D721Med (cell line): ENCODE measurements at places on chromosomes 1 and 21.

- no peak for DNase-seq
Observed at GRCh38 chr1:58570817-58571216, 6.2 kb downstream of the TACSTD2 start.

DNA sequence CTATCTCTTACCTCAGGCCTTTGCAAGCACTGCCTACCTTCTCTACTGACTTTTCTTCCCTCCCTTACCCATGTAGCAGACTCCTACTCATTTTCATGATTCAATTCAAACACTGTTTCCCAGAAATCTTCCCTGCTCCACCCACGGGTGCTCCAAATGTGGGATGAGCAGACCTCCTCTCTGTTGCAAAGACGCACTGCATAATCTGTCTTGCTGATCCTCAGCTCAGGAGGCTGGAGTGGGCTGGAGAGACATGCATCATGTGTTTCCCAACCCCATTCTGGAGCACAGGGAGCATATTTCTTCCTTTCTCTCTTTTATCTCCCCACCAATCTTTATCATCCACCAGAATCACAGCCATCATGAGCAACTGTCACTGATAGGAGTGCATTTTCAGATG lies 459.9 kb upstream of the NFIA start:
- DNase-seq, result no peak

- no peak for DNase-seq
Observed at GRCh38 chr1:21229246-21230000, 52.7 kb upstream of the EIF4G3 start.

DNA sequence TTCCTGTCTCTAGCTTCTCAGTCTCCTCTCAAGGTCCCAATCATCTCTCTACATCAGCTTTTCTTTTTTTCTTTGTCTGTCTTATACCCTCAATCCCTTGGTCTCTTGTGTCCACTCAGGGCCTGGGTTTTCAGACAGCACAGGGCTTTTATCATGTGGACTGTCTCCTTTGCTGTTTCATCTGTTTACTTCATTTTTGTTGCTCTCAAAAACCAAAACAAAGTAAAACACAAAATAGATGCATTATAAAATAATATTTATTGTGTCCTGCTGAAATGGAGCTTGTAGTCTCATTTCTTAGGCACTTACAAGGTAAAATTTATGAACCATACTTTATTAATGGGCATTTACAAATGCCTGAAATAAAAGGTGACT lies 17.8 kb upstream of the SLAMF6 start:
- DNase-seq, result no peak

GRCh38 chr21:40016234-40016633 lies 149.0 kb downstream of the PCP4 start:
- DNase-seq, result no peak

- DNase-seq, result no peak
Observed at GRCh38 chr1:224459966-224460365, 25.4 kb upstream of the WDR26 start.

- DNase-seq, result no peak
Observed at GRCh38 chr1:44315521-44315920, 39.5 kb downstream of the ERI3 start.

DNA sequence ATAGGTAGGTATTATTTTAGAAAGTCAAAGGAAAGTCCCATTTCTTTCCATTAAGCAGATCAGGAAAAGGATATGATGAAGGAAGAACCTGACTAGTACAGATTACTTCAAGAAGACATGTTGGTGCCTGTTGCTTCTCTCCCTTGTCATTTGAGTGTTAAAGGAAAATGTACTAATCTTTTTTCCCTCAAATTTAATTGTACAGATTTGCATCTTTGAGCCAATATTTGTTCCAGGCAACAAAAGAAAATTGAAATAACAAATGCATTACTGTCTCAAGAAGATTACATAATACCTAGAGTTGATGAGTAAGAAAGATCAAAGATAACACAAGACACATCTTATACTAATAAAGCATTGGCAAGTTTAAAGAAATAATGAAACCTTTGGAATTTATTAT lies 566.9 kb upstream of the ZP4 start:
- no peak for DNase-seq

DNA sequence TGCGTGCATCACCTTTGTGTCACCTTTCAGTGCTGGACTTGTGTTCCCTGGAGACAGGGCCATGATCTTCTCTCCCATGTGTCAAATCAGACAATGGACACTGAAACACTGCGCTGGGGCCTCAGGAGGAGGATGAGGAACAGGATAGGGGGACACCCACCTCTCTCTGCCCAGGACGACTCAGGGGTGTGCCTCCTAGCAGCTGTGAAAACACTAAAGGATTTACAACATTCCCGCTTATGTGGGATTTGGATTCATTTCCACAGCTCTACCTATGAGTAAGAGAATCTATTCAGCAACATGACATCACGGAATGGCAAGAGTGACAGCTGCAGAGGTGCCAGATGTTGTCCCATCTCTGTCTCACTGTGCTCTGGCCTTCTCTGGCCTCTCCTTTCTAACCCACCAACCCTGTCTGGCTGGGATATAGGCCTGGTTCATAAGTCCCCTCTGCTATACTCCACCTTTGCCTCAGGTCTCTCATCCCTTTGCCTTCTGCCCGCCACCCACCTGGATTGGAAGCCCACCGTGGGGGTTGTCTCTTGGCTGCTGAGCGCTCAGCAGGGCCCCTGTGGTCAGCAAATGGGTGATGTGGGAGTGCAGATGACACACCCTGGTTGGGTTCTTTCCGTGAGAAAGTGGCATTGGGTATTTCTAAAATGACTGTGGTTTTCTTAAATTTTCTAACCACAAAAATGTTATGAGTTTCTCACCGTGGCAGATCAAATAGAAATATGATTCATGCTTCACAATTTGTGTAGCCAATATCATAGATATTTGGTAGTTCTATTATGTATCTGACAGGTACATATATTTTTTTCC lies 47.1 kb upstream of the TLR5 start:
- no peak for DNase-seq

DNA sequence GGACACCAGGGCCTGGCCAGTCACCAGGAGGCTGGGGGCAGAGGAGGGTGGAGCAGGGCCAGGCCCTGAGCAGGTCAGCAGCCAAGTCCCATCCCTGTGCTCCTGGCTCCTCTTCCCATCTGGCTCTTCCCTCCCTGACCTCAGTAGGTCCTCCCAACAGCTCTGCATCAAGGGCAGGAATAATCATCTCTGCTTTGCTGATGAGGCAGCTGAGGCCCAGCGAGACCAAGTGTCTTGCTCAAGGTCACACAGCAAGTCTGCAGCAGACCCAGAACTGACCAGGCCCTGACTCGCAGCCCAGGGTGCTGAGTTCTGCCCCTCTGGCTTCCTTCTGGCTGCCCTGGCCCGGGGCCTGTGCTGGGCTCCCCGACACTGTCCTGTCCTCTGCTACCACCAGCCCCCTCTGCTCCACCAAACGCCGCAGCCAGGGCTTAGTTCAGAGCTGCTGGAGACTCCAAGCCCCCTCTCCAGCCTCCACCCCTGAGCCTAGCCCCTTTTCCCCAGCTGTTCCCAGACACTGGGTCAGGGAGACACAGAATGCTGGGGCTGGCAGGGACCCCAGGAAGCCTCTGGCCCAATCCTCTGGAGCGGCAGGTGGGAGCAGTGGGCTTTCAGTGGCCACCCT lies 224.9 kb downstream of the PTPRU start:
- no peak for DNase-seq

- DNase-seq, result no peak
Observed at GRCh38 chr1:16605532-16606505, 7.5 kb downstream of the NBPF1 start.

GRCh38 chr1:3462356-3463012 lies 8.0 kb downstream of the ARHGEF16 start:
- DNase-seq, result no peak

DNA sequence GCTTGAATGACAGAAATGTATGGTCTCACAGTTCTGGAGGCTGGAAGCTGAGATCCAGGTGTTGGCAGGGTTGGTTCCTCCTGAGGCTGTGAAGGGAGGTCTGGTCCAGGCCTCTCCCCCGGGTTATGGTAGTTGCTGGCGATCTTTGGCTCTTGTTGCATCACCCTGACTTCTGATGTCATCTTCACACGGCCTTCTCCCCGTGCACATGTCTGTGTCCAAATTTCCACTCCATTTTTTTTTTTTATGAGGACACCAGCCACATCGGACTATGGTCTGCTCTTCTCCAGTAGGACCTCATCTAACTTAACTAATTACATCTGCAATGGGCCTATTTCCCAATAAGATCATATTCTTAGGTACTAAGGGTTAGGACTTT lies 232.2 kb downstream of the KCNJ6 start:
- DNase-seq, result no peak

DNA sequence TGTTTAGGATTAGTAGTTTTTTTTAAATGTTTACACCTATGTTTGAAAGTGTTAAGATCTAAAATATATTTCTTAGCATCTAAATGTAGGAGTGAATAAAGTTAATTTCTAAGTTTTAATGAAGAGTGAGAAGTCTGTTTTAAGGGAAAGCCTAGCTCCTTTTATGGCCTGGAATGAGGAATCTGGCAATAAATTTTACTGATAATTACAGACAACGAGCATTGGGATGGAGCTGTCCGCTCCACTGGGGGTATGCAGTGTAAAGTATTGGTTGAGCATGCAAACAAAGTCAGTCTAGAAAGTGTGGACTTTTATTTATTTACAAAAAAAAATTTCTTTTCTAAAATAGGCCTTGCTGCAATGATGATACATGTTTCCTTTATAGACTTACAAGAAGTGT lies 19.0 kb downstream of the CLIC6 start:
- DNase-seq, result no peak

GRCh38 chr1:206970446-206970845 lies at the start of gene FCAMR:
TSS of gene FCAMR (minus strand) at chr1:206970460. CDS start at chr1:206970125, 335 bp downstream.
- no peak for DNase-seq

- DNase-seq, result no peak
Observed at GRCh38 chr21:31564439-31564838, 95.1 kb upstream of the SOD1 start.

- DNase-seq, result no peak
Observed at GRCh38 chr1:246320286-246320685, 186.8 kb downstream of the SMYD3 start.

DNA sequence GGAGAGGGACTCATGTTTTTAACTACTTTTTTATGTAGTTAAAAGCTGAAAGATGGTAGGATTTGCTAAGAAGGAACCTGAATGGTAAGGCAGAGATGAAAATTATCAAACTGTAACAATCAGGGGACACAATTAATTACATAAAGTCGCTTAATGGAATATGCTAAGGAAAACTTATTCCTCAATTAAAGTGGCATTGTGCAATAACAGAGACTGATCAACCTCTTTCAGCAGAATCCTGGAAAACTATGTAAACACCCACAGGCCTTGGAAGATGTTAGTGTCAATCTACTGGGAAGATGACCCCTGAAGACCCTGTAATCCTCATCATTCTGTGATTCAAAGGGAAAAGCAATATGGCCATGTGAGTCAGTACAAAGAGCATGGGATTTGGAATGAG lies 46.8 kb upstream of the NPL start:
- no peak for DNase-seq

- no peak for DNase-seq
Observed at GRCh38 chr1:71413441-71414175, 332.8 kb upstream of the ZRANB2 start.

GRCh38 chr1:27959792-27960603 lies at the start of gene XKR8:
TSS of gene XKR8 (plus strand) at chr1:27959973. CDS start at chr1:27960070, 97 bp downstream.
- no peak for DNase-seq

GRCh38 chr1:16164213-16165072 lies 8.6 kb upstream of the EPHA2 start:
- DNase-seq, result no peak

DNA sequence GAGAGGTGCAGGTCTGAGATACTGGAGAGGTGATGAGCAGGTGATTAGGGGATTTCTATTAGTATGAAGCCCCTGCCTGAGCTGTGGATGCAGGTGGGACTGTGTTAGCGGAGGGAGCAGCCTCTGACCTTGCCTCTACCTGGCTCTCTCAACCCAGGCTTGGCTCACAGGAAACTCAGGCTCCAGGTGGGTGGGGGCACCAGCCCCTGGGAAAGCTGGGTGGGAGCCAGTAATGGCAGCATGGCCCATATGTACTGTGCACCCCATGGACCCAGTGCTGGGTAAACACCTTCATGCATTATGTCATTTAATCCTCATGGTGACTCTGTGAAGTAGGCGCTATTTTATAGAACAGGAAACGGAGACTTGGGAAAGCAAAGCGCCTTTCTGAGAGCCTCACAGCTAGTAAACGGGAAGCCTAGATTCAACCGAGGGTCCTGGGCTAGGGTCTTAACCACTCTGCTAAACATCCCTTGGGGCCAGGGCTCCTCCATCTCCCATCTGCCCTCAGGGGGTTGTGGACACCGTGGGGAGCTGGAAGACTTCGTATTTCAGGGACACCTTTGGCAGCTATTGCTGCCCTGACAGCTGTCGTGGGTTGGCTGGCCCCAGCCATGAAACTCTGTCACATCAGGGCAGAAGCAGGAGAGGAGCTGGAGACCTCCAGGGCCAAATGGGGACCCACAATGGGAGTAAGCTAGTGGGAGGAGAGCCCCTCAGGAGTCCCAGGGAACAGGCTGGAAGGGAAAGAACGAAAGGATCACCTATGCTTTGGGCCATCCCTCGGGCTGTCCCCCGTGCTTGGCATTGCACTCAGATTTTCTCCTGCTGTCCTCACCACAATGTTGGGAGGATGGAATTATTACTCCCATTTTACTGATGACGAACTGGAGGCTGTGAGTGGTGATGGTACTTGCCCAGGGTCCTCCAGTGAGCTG lies 59.6 kb upstream of the CSF3R start:
- DNase-seq, result no peak

- no peak for DNase-seq
Observed at GRCh38 chr1:87696483-87696882, 367.8 kb downstream of the LMO4 start.

DNA sequence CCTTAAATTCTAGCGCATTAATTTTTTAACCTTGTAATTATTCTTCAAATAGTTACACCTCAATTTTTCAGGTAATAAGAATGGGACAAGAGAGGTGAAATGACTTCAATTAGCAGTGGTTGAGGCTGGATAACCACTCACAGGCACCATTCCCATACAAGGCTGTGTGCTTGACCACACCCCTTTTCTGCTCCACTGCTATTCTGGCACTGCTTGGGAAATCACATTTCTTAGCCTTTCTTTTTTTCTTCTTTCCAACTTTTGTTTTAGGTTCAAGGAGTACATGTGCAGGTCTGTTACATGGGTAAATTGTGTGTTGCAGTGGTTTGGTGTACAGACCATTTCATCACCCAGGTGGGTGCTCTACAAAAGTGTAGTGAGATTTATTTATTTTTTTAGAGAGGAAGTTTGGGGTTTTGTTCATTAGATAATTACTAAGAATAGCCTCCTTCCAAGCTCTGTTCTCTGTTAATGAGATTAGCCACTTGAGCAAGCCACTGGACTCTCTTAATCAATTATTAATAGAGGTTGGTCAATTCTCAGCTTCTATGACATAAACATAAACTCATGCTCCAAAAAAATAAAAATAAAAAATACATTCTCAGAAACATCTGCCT lies 14.4 kb downstream of the ILDR2 start:
- DNase-seq, result no peak

GRCh38 chr1:58812926-58813325 lies 29.1 kb upstream of the JUN start:
- no peak for DNase-seq

- no peak for DNase-seq
Observed at GRCh38 chr1:107776900-107777663, 187.9 kb downstream of the VAV3 start.
